ENCODE measurements at places on chromosomes 7 and 10.

DNA sequence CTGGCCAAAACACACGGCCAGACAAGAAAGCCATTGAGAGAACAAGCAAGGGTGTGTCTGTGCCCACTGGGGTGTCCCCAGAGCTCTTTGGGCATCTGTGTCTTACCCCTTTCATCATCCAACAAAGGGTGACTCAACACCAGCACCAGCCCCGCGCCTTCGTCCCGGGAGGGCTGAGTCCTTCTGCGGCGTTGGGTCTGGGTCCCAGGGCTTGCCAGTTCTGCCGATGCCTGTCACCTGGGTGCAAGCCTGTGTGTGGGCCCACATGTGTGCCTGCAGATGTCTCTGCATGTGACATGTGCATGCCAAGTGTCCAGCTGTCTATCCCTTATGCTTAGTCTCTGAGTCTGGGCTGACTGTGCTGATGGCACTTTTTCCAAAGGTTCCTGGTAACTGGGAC lies 24.4 kb upstream of the ELN start:
- DNase-seq, result no peak

DNA sequence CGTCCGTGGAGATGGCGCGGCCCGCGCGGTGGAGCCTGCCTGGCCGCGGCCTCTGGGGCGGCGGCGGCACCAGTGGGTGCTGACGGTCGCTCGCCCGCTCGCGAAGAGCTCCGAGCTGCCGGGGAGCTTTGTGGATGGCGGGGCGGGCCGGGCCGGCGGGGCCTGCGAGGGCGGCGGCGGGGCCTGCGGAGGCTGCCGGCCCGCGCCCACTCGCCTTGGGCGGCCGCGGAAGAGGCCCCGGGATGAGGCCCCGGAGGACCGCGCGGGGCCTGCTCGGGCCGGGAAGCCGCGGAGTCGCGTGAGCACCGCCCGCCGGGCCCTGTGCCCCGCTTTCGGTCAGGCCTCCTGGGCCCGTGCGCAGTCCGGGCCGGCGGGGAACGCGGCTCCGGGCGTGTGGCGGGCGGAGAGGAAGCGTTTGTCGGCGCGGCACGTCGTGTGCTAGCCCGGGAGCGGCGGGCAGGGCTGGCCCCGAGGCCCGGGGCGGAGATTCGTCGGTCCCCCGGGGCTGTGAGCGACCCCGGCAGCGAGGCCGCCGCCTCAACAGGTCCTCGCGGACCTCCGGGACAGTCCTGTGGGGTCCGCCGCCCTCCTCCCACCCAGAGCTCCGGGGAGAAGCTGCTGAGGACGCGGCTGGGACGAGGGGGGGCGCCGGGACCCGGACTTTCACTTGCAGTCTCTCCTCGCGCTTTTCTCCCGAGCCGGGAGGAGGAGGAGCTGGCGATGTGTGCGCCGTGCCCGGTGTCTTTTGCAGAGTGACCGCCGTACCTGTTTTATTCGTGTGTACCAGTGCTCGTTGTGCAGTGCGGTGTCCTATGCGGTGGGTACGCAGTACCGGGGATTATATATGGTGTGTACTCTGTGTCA lies 578 bp downstream of the ZMYND11 start:
- peak; percentile 63 for DNase-seq

GRCh38 chr7:118028226-118028625 lies 155.0 kb upstream of the CTTNBP2 start:
- no peak for DNase-seq

DNA sequence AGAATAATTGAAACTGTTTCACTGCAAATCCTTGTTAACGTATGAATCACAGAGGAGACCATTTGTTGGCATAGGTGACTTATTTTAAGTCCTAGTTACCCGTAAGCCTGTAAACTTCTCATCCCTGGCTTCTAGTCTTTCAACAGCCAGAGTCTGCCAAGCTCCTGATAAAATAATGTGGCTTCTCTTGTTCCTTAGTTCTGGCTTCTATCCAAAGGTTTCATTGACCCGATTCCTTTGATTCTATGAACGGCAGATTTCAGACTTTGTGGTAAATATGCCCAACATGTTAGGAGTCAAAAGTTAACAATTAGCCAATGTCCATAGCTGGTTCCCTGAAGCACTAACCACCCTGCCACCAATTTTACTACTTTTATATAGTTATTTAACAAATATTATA lies 23.3 kb downstream of the DNAH11 start:
- no peak for DNase-seq

DNA sequence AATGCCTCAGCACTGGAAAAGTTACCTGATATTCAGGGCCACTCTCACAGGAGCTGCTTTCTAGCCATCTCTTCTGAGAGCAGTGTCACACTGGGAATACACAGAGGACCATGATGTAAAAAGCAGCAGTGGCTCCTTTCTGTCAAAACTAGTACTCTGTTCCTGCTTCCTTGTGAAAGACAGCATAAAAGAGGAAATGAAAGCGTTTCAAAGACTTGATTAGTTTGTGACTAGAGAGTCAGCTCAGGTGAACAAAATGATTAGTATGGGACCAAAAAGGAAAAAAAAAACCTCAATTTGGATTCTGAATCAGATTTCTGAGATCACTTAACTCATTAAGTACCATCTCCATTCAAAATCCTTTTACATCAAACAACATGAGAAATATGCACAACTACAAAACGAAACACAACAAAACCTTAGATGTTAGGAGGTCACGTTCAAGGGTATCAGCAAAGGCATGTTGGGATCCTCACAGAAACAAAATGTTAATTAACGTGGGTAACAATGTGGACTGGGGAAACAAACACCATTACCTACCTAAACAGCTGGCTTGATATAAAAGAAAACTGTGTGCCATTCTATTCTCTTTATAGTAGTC lies 103.7 kb downstream of the MACC1 start:
- no peak for DNase-seq

DNA sequence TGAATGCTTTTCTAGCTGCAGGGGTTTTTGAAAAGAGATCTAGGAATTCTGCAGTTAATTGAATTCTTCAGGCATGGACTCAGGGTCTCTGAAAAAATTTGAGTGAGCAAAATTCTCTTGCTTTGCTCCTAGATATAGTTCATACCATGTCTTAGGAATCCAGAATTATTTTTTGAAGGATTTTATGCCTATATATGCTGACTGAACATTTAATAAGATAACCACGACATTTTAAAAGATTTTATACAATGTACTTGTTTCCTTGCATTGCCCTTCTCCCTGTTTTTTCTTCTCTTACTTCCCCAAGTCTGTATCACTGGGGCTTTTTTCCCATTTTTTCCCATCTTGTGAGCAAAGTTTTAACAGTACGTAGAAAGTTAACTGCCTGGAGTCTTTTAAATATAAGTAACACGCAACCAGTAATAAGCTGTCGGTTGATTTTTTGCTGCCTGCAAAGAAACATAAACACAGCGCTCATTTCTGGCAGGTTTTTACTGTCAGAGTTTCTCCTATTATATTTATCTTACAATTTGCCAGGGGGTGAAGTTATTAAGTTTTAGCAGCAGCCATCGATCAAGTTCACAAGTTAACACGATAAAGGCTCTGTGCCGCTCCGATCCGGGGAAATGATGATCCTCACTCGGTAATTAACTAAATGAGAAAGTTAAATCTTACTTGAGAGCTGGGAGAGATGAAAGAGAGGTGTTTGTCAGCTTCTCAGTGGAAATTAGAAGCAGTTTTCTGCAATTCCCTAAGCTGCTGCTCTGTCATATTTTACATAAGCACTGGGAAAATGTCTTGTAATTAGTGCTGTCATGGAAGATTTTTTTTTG lies 81.0 kb downstream of the POLL start:
- no peak for DNase-seq

DNA sequence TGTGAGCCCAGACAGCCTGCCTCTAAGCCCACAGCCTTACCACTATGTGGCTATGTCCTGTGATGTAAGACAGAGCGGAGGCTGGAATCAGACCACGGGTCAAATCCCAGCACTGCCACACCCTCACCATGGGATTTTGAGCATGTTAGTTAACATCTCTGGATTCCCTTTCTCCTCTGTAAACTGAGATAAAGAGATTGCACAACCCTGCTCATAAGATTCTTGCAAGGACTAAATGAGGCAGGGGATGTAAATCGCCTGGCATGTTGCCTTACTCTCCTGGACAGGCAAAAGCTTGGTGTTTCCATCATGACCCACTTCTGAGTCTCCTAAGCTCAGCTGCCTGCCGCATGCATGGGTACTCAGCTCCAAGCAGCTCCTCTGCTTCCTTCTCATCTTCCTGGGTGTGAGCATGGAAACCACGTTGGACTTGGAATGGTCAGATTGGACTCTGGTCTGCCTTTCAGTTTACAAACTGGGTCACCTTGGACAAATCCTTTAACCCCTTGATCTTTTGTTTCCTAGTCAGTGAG lies 41.3 kb upstream of the MTURN start:
- no peak for DNase-seq

- peak; percentile 39 for DNase-seq
Measured at GRCh38 chr10:5692461-5693358, 8.1 kb downstream of the TASOR2 start.

DNA sequence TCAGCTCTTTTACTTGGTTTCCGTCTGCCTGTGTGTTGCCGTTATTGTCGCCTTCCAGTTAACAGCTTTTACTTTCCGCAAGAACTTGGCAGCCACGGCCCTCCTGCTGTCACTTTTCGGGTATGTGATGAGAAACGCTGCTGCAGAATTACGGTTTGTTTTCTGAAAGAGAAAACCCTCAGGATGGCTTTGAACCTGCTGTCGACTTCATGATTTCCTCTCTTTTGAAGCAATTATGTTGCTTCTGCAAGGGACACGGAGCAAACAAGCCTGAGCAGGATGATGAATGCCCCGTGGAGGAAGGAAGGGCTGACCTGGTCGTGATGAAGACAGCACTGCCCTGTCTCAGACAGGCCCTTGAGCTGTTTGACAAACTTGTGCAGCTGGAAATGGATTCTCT lies 339.8 kb downstream of the ABCA13 start:
- no peak for DNase-seq

DNA sequence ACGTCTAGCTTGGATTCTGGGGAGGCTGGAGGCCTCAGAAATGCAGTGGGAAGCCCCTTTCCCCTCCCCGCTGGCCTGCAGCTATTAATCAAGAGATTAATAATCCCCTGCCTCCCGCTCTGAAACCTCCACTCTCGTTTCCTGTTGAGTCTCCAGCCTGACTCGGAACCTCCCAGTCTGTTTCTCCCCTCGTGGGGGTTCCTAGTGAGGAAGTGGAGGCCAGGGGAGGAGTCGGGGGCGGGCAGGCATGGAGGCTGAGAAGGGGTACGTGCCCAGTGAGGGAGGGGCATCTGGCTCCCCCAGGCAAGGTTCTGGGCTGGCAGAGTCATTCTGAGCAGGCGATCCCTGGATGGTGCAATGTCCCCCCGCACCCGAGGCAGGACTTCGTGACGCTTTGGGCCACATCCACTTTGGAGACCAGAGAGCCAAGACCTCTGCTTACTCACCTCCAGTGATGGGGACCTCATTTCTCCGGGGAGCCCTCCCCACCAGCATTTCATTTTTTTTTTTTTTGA lies 73.6 kb downstream of the COL26A1 start:
- no peak for DNase-seq

- peak; percentile 77 for DNase-seq
Measured at GRCh38 chr10:101141616-101142532, 10.8 kb downstream of the TLX1 start.

DNA sequence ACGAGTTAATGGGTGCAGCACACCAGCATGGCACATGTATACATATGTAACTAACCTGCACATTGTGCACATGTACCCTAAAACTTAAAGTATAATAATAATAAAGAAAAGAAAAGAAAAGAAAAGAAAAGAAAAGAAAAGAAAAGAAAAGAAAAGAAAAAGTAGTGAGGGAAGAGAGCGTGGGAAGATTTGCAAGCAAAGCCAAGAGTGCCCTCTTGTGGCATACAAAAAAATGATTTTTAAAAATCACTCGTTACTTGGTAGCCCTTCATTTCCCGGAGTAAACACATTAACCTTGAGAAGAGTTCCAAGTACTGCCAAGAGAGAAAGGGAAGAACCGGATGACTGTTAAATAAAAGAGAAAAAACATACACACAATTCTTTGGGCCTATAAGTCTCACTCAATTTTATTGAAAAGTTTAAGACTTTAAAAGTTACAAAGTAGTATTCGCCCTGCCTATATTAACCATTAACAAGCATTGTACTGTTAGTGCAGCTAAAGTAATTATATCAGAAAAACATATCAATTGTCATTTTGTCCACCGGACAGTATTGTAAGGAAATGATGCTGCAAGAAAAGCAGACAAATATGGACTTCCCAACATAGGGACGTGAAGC lies 6.2 kb upstream of the CH25H start:
- peak; percentile 48 for DNase-seq

- peak; percentile 75 for DNase-seq
Measured at GRCh38 chr10:43396061-43396927, 12.7 kb downstream of the HNRNPF start.

GRCh38 chr7:129376778-129377700 lies 57.2 kb upstream of the STRIP2 start:
- DNase-seq, result peak; percentile 66

GRCh38 chr10:46520941-46521340 lies 35.5 kb downstream of the GPRIN2 start:
- DNase-seq, result peak; percentile 61

DNA sequence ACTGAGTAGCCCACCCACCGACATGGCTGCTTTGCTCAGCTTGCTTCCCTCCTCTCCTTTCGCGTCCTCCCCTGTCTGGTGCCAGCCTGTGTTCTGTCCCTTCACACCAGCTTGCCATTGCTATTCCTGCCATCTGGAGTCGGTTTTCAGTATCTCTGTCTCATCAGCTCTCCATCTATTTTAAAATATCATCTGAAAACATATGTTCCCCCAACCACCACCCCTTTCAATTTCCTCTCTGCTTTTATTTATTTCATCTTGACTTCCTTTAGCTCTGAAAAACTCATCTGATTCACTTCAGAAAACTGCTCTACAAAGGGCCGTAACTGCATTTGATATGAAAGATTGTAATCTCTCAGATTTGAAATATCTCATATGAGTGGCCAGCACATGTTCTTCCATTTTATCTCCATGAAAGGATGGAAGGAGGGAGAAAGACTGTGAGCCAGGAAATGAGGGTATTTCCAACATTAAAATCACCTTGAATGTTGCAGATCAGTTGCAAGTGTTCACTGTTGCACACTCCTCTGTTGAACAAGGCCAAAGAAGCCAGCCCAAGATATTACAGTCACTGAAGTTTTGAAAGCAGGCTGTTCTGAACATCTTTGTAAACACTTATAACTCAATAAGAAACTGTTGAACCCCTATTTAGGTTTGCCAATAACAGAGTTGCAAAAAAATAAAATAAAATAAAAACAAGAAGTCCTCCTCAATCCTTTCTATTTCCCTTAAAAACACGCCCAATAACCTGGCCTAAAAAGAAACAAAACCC lies 202.4 kb upstream of the NEBL start:
- DNase-seq, result peak; percentile 20

GRCh38 chr10:53403688-53404087 lies 631.1 kb upstream of the MBL2 start:
- DNase-seq, result no peak

DNA sequence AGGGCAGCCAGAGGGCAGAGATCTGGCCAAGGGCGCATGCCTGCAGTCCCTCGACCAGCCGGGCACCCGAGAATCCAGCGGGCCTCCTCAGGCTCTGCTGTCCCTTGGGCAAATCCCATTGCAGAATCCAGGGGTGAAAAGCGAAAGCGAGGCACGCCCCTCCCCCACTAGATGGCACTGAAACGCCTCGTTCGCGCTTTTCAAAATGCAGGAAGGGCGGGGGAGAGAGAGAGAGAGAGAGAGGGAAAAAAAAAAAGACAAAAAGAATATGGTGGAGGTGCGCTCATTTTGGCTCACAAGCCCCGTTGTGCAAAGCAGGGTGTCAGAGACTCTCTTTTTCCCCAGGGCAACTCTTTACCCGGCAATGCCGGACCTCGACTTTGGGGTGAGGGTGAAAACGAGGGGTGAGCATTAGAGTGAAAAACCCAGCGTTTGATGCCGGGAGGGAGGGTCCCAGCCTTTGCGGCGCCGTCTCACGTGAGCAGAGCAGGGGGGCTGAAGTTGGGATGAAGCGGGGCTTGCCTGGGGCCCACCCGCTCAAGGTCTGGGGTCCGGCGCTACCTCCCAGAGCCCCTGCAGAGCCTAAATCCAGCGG lies 2.5 kb upstream of the TMEM178B start:
- no peak for DNase-seq
